Pulmonary artery endothelial cell (primary cell): ENCODE measurements at places on chromosomes 1 and 21. TPM values are rescaled to one million over a fixed set of nuclear protein-coding genes. Genes with fewer than 3 reads are reported as not detected.

- no peak for DNase-seq
Measured at GRCh38 chr1:44688760-44689446, 14.4 kb downstream of the ARMH1 start.

GRCh38 chr1:193156117-193156821, 30.1 kb downstream of the B3GALT2 start:
- DNase-seq = no peak

DNA sequence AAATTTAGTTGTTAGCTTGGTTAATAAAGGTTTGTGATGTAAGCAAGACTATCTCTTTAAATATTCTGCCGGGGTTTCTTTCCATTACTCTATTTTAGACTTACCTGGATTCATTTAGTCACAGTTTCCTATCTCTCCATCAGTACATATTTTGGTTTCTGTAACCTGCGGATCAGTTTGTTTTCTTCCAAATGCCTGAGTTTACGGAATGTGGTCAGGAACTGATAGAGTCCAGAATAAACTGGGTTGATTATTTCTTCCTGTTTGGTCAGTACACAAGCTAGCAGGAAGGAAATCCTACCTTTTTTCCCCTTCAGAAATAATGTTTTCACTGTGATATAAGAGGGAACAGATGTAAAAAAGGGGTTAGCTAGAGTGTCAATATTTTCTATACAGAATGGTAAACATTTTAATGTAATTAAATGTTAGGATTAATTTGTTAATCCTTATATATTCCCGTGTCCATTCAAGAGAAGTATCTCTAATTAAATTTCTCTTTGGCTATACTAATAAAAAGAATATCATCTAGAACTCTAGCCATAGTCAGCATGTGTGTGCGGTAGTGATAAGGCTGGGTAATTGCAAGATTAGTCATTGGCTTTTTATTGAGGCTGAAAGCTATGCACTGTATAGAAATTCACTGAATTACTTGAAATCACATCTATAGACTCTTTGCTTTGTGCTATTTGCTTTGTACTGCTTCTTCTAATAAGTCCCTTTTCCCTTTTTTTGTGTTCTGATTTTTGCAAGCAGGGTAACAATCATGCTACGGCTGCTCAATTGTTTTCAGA, 144.7 kb upstream of the ADGRL4 start:
- no peak for DNase-seq

- DNase-seq = no peak
Measured at GRCh38 chr1:215279682-215280081, 197.1 kb downstream of the KCNK2 start.

Gene MAP10
- total RNA-seq = 1.1 TPM in 2 replicates

Gene FTCD
- total RNA-seq = 0.25 TPM in 1 of 2 replicates, not detected in the other
